ENCODE measurements at places on chromosomes 5 and 9.

DNA sequence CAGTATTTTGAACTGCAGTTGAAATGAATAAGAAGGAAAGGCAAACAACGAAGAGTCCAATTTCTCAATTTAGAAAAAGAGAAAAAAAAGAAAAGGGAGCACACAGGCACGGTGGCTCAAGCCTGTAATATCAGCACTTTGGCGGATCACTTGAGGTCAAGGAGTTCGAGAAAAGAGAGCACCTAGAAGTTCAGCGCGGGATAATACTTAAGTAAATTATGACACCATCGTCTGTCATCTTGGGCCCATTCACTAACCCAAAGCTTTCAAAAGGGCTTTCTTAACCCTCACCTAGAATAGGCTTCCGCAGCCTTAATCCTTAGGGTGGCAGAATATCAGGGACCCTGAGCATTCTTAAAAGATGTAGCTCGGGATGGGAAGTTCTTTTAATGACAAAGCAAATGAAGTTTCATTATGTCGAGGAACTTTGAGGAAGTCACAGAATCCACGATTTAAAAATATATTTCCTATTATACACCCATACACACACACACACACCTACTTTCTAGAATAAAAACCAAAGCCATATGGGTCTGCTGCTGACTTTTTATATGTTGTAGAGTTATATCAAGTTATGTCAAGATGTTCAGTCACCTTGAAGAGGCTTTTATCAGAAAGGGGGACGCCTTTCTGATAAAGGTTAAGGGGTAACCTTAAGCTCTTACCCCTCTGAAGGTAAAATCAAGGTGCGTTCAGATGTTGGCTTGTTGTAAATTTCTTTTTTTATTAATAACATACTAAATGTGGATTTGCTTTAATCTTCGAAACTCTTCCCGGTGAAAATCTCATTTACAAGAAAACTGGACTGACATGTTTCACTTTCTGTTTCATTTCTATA lies 602 bp upstream of the CD274 start:
- no peak for DNase-seq

DNA sequence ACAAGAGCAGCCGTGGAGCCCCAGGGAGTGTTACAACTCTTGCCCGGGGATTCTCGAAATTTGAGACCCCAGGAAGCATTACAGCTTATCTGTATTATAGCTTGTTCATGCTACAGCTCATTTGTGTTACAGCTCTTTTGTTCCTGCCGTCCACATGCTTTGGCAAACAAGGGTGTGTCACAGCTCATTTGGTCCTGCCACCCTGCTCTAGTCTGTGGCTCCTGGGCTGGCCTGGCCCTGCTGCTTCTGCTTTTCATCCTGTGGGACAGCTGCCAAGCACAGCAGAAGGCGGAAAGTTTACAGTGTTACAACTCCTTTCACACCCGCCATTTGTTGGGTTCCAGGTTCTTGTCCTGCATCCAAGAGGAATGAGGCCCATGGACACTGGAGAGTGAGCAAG lies 685.0 kb downstream of the SLCO4C1 start:
- DNase-seq = no peak

GRCh38 chr9:127869310-127870152 lies 7.9 kb downstream of the AK1 start:
- peak; percentile 88 for DNase-seq

DNA sequence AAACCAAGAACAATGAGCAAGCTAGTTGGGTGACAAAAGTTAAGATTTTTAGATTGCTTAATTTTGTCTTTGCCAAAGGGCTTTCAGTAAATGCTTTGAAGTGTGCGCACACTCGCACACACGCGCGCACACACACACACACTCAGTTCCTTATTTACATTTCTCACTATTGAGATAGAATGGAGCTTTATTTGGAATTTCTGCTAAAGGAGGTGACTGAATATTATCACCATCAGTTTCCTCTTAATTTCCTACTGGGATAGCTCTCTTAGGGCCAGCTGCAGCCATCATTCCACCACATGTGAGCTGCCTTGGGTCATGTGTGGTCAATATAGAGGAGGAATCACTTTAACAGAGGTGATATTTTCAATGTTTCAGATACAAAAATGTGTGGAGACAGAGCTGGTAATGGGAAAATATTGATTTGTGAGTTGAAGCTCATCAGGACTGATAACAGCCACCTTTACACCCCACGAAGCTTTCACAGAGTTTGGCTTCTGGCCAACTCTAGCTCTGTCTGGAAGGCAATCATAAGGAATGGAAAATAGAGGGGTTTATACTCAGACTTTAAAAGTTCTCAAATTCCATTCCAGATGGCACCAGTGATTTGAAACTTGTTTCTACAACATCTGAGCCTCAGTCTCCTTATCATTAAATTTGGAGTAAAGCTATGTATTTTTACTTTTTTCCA lies 99.9 kb downstream of the MACIR start:
- DNase-seq = no peak

DNA sequence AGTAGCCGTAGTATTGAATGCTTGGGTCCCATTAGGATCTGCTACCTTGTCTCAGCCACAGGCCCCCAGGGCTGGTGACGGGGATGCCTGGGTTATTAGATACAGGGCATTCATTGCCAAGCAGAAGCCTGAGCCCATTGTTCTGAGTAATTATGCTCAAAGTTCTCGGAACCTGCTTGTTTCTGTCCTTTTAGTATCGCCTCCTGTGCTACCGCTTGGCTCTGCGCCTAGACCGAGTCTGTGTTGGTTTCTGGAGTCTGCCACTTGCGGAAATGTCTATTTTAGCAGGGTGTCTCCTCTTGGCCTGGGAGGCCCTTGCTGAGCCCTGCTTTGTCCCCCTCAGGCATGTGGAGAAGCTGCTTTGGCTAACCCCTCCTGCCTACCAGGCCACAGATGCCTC lies 506.1 kb downstream of the BNC2 start:
- DNase-seq = no peak

DNA sequence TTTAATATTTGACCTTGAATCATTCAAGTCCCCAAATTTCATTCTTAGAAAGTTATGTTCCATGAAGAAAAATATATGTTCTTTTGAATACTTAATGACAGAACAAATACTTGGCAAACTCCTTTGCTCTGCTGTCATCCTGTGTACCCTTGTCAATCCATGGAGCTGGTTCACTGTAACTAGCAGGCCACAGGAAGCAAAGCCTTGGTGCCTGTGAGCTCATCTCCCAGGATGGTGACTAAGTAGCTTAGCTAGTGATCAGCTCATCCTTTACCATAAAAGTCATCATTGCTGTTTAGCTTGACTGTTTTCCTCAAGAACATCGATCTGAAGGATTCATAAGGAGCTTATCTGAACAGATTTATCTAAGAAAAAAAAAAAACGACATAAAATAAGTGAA lies 65.4 kb downstream of the WDR41 start:
- DNase-seq = peak; percentile 13

- DNase-seq = no peak
These were observed 396.5 kb downstream of the ZNF608 start for GRCh38 chr5:124349931-124350330.

- DNase-seq = no peak
These were observed 494 bp upstream of the DOCK2 start for GRCh38 chr5:169636477-169637084.

DNA sequence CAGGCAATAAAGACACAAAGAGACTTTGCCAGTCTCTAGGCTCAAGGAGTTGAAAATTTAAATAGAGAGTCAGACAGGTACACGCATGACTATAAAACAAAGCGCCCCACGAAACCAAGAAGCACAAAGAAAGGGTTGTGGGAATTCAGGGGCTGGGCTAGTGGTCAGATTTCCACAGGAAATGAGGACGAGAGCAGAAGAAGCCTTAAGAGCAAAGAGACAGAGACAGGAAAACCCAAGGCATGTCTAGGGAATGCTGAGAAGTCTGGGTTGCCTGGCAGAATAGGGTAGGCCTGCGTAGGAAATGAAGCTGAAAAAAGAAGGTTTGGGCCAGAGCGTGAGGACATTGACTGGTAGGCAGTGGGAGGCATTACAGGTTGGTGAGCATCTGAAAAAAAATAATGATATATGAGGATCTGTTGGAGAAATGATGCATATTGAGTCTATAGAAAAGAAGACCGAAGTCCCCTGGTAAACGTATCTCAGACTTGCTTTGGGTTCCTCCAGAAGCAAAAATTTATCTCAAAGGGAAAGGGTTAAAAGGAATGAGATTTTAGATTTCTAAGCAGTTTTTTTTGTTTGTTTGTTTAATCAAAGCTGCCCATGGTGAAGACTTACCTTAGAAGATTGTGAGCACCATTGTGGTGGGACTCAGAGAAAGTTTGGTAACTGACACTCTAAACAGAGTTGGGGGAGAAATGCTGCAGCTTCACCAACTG lies 51.8 kb downstream of the SLC1A3 start:
- DNase-seq = no peak

GRCh38 chr9:94801681-94802080 lies 75.2 kb downstream of the AOPEP start:
- DNase-seq = no peak

- no peak for DNase-seq
These were observed 304.3 kb downstream of the ARHGAP26 start for GRCh38 chr5:143074414-143074996.

DNA sequence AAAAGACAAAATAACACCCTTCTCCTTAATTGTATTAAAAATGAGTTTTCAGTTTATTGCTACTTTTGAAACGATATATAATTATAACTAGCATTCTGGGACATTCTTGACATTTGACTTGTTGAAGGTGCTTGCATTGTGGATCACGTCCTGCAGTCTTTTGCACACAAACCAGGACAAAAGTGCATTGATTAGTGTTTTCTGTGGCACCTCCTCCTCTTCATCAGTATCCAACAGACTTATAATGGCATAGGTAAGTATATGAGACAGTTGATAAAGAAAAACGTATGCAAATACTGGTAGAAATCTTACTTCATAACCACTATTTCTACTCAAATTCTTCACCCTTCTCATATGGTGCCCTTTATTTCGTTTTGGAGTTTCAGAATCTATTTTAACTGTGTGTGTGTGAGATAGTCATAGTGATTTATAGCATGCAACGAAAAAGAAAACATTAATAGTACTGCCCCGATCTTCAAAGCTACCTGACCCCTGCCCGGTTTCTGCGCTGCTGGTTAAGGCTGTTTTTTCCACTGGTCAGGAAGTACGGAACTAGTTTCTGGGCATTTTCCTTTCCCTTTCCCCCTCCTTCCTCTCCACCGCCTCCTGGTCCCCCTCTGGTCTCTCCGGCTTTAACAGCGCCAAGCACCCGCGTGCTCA lies 639 bp upstream of the RASA1 start:
- no peak for DNase-seq

GRCh38 chr9:133741716-133742115 lies 3.6 kb upstream of the SARDH start:
- no peak for DNase-seq

DNA sequence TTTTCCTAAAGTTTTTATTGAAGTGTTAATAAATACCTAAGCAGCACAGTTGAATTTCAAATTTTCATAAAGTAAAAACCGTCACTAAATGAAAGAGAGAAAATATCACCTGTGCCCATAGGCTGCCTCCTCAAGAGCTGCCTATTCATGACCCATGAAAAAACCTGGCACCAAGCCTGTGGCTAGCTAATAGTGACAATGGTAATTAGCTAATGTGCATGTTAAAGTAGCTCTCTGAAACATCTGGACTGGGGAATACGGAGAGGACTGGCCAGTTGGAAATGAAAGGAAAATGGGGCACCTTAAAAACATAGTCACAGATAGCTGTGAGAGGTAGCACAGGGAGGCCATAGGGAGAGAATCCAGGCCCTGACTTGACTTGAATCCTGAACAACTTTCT lies 5.4 kb upstream of the GNE start:
- DNase-seq = no peak

GRCh38 chr9:93807166-93808074 lies 147.7 kb downstream of the BARX1 start:
- no peak for DNase-seq

DNA sequence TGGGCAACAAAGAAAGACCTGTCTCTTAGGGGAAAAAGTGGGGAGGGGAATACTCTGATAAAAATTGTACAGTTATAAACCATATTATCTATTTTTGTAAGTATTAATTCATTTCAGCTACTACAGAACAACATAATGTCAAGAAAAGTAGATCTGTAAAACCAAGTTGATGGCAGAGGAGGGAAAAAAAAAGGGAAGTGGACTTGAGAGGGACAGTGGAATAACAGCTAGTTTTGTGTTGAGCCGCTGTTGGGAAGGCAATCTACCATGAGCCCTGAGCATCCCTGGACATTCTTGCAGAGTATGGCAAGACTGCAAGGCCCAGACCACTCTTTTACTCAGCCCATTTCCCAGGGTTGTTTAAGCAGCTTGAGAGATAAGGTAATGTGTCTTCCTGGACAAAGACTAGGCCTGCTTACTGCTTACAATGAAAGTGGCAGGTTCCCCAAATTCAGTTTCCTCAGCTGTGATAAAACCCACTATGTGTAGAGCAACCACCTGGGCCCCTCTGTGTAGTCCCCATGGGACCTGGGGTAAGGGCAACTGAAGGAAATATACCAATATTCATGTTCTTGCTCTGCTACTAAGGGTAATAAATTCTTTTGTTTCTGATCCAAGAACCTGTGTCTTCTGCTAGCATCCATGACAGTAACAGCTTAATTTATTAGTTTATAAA lies 25.0 kb downstream of the CEP120 start:
- DNase-seq = no peak

DNA sequence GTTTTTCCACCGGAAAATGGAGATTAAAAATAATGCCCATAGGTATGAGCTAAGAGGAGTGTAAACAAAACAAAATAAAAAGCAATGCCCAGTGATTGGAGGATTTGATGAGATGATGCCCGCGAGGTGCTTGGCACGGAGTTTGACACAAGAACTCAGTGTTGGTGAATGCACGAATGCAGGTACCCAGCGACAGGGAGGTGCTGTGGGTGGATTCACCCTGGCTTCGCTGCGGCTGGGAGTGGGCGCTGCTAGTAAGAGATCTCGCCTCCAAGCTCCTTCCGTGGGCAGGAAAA lies 526 bp upstream of the STXBP1 start:
- no peak for DNase-seq

GRCh38 chr9:114388764-114389375 lies 1.1 kb upstream of the AKNA start:
- no peak for DNase-seq

DNA sequence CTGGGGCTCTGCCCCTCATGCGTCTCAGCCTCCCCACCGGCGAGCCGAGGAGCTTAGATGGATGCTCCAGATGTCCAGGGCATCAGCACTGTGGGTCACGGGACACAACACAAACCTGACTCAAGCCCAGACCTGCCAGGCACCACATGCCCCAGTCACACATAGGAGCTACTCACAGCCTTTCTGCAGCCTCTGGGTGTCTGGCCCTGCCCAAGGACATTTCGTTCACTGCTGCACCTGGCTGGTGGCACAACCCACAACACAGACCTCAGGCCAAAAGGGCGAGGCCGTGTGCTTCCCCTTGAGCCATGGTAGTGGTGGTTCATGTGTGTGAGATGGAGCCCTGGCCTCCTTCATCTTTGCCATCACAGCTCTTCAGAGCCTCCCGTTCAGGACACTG lies 89.6 kb upstream of the FCN2 start:
- no peak for DNase-seq
